MCF 10A (cell line): ENCODE measurements at places on chromosomes 4 and X.
A peak's percentile ranks its signal among the peaks of the same experiment; 100 is the strongest.

DNA sequence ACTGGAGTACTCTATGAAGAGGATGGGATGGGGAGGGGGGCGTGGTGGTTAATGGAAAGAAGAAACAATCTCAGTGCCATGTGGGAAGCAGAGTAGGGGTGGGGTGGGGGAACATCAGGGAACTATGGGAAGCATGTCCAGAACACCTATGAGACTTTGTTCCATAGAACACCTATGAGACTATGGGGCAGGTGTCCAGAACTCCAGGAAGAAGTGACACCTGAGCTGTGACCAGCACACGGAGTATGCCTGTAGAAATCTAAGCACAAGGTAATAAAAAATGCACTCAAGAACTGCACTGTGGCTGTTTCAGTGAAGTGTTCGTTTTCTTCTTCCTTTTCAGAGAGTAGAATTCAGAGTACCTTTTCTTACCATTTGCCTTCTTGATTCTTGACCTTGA lies 704.8 kb upstream of the TENM3 start:
- no peak for DNase-seq

- DNase-seq: no peak
Measured at GRCh38 chr4:158169931-158170690, 2.7 kb downstream of the GASK1B start.

DNA sequence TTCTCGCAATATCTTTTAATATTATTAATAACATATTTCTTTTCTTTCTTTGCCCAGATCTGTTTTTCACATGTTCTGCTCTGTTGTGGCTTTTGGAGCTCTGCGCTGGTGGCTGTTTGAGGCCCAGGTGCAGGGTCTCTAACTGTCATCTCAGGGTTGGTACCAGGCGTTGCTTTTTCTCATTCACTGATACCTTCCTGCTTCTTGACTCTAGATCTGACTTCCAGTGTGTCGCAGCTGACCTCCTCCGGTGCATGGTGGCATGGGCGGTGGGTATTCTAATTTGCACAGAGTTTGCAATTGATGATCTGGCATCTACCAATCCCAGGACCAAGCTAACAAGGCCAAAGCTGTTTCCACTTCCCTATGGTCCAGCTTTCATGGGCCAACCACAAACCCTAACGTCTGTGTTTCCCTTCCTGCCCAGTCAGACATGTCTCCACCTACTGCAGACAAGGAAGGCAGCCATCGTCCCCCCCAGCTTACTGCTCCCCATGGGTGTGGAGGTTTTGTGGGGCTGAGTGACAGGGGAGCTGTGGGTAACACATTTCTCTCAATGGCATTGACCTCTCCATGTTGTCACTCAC lies 25.2 kb downstream of the LETM1 start:
- no peak for DNase-seq

- DNase-seq: peak; percentile 71
Measured at GRCh38 chrX:136028383-136028984, 43.2 kb downstream of the SLC9A6 start.

DNA sequence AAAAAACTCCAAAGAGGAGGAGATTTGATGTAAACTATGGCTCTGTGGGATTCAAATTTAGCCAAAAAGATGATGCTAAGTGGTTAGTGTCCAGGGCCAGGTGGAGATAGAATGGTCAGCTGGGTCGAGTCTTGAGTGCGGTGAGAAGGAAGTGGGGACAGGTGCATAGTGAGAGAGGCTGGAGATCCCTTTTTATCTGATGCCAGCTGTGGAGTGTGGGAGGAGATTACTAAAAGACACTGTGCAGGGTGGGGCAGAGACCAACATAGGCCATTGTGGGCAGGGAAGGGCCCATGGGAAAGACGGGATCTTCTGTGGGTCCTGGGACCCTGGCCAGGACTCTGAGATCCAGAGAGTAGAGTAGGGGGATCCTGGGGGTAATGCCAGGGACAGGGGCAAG lies 34.6 kb upstream of the LEF1 start:
- DNase-seq: no peak

GRCh38 chr4:97910005-97910404 lies 233.3 kb downstream of the STPG2 start:
- peak; percentile 19 for DNase-seq

DNA sequence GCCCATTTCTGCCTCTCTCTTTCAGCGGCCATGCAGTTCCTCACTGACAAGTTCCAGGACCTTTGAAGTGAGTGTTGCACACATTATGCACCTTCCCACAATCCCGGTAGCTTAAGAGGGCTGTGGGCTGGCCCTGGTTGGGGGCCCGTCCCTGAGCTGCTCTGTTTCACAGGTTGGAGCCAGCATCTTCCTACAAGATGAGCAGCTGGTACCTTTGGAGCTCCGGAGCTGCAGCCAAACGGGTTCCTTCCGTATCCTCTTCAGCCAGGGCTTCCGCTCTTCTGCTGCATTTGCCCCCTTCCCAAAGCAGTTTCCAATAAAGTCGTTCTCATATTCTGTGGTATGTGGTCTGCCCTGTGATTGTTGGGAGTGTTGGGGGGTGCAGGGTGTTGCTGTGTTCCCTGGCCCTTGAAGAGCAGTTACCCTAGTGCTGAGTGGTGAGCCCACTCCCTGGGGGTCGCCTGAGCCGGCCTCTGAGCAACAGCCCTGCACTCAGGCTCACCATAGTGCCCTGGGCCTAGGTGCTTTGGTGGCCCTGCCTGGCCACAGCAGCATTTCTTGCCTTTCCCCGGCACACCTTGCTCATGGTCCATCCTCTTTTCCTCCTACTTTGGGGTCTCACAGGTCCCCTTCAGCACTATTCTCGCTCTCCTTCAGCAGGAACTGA lies 60.4 kb downstream of the CXorf49B start:
- DNase-seq: no peak

DNA sequence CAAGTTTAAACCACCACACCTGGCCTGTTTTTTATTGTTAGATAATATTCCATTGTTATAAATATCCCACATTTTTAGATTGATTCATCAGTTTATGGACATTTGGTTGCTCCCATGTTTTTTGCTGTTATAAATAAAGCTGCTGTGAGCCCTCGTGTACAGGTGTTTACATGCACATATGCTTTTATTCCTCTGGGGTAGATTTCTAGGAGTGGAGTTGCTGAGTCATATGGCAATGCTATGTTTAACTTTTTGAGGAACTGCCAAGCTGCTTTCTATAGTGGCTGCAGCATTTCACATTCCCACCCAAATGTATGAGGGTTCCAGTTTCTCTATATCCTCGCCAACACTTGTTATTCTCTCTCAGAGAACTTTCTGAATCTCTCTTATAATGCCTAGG lies 90.5 kb downstream of the TBL1X start:
- DNase-seq: peak; percentile 39

- DNase-seq: peak; percentile 83
Measured at GRCh38 chrX:113384628-113385027, 544.0 kb upstream of the AMOT start.

GRCh38 chr4:124953061-124953460 lies 240.5 kb upstream of the ANKRD50 start:
- peak; percentile 66 for DNase-seq

GRCh38 chr4:168522829-168523489 lies 26.1 kb downstream of the PALLD start:
- no peak for DNase-seq

- no peak for DNase-seq
Measured at GRCh38 chr4:3287972-3288570, 4.8 kb upstream of the RGS12 start.

GRCh38 chrX:152343306-152343705 lies 107.8 kb downstream of the GABRA3 start:
- DNase-seq: peak; percentile 16
